ENCODE measurements at places on chromosomes 13 and 19. TPM values are rescaled to one million over a fixed set of nuclear protein-coding genes. Genes with fewer than 3 reads are reported as not detected.

The PIK3R2 gene
- total RNA-seq, result 20.9 TPM

DNA sequence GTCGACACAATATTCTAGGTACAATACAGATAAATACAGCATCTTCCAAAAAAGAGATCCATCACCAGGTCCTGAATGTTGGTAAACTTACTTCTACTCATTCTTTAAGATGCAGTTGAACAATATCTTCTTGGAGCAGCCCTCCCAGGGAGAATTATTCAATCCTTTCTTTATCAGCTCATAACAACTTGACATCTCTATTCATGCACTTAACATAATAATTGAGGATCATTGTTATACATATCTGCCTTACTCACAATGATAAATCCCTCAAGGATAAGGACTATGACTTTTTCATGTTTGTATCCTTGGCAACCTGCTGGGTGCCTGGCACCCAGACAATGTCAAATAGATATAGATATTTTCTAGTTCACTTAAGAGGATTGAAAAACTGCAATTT, 219.5 kb downstream of the POU4F1 start:
- no peaks in the 10 kb centered on the region for H3K4me1 ChIP-seq
- no peaks in the 10 kb centered on the region for H3K27me3 ChIP-seq
- DNase-seq, result no peak
- no peak overlapping the region for H3K27ac ChIP-seq
- H3K36me3 ChIP-seq, result no peaks in the 10 kb centered on the region
- H3K4me3 ChIP-seq, result no peak overlapping the region

DNA sequence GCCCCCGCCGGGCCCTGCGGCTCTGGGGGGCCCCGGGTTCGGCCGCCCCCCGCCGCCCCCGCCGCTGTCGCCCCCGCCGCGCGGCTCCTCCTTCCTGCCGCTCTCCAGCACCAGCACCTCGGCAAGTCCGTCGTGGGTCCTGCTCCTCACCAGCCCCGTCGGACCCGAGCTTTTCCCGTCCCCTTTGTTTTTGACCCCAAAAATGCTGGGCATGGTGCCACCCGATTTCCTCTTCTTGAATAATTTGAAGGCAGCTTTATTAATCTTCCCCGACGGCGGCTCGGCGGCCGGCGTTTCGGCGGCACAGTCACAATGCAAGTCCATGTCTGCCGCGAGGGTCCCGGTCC, 945 bp downstream of the AMER2 start:
- no peak for DNase-seq
- H3K36me3 ChIP-seq, result no peaks in the 10 kb centered on the region
- peak overlapping the region; percentile 77 for H3K4me3 ChIP-seq
- H3K4me1 ChIP-seq, result peaks cover 12% of the 10 kb centered on the region

The CAPN12 gene
- 8.2 TPM for total RNA-seq

DNA sequence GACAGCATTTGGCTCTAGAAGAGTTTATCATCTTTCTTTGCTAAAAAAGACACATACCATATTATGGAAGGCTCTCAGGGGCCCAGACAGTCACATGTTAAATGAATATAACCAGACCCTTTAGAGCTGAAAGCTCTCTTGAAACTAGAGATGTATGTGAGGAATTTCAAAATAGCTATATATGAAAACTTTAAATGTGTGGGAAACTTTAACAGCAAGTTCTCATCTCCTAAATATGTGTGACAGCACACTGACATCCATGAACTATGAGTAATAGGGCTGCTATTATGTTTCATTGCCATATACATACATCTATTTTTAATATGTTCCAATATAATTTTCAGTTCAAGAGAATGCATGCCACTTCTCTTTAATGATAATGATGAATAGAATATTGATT, 509.5 kb downstream of the GPC6 start:
- DNase-seq, result no peak
- H3K27me3 ChIP-seq, result peaks cover 3% of the 10 kb centered on the region
- H3K4me1 ChIP-seq, result no peaks in the 10 kb centered on the region
- H3K4me3 ChIP-seq, result no peak overlapping the region
- no peaks in the 10 kb centered on the region for H3K36me3 ChIP-seq

- DNase-seq, result no peak
- peaks cover 2% of the 10 kb centered on the region for H3K27me3 ChIP-seq
Observed at GRCh38 chr13:46392967-46393366, 5.9 kb upstream of the RUBCNL start.

GRCh38 chr19:29645491-29645867, 19.8 kb upstream of the PLEKHF1 start:
- H3K4me1 ChIP-seq, result peaks cover 15% of the 10 kb centered on the region
- no peaks in the 10 kb centered on the region for H3K27me3 ChIP-seq
- H3K36me3 ChIP-seq, result no peaks in the 10 kb centered on the region
- H3K27ac ChIP-seq, result peak overlapping the region; percentile 20

The ZIM2 gene
- not detected for total RNA-seq

- H3K27ac ChIP-seq, result no peak overlapping the region
- no peaks in the 10 kb centered on the region for H3K27me3 ChIP-seq
- H3K4me1 ChIP-seq, result peaks cover 28% of the 10 kb centered on the region
- peaks cover 38% of the 10 kb centered on the region for H3K36me3 ChIP-seq
- no peak overlapping the region for H3K4me3 ChIP-seq
Observed at GRCh38 chr19:57280962-57281400, 696 bp downstream of the ZNF460 start.

DNA sequence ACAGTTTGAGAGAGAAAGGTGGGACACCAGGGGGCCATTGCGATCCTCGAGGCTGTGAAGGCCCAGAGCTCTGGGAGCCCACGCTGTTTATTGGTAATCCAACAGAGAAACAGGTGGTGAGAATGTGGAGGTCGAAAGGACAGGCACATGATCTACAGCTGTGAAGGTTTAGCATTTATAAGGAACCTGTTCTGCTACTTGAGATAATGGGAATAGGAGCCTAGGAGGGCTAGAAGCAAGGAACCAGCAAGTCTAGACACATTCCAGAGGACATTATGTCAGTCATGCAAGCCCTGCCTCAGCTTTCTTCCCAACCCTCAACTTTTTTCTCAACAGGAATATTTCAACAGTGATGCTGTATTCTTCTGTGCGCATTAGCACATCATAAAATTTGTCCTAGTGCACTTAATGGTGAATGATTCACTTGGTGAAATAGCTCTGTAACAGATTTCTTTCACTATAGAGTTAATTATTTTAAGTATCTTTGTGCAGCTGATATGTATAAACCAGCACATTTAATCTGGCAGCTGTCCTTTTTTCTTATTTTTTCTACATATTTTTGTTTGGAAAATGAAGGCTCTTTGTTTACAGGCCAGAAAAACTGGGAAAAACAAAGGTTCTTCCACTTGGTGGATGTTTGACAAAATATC, 25.4 kb downstream of the ZNF90 start:
- H3K36me3 ChIP-seq, result peaks cover 68% of the 10 kb centered on the region
- H3K4me3 ChIP-seq, result no peak overlapping the region
- no peaks in the 10 kb centered on the region for H3K4me1 ChIP-seq
- DNase-seq, result no peak
- no peaks in the 10 kb centered on the region for H3K27me3 ChIP-seq

GRCh38 chr19:38701455-38702063, 42.7 kb downstream of the CAPN12 start:
- peaks cover 6% of the 10 kb centered on the region for H3K4me1 ChIP-seq
- H3K27ac ChIP-seq, result no peak overlapping the region
- H3K36me3 ChIP-seq, result peaks cover 2% of the 10 kb centered on the region
- no peak for DNase-seq
- H3K4me3 ChIP-seq, result no peak overlapping the region

- peaks cover 4% of the 10 kb centered on the region for H3K36me3 ChIP-seq
- H3K27ac ChIP-seq, result no peak overlapping the region
- H3K27me3 ChIP-seq, result peaks cover 39% of the 10 kb centered on the region
- DNase-seq, result peak; percentile 62
- no peak overlapping the region for H3K4me3 ChIP-seq
Observed at GRCh38 chr13:99980201-99980823, 1.3 kb upstream of the ZIC2 start.

The FCAR gene
- not detected for total RNA-seq

DNA sequence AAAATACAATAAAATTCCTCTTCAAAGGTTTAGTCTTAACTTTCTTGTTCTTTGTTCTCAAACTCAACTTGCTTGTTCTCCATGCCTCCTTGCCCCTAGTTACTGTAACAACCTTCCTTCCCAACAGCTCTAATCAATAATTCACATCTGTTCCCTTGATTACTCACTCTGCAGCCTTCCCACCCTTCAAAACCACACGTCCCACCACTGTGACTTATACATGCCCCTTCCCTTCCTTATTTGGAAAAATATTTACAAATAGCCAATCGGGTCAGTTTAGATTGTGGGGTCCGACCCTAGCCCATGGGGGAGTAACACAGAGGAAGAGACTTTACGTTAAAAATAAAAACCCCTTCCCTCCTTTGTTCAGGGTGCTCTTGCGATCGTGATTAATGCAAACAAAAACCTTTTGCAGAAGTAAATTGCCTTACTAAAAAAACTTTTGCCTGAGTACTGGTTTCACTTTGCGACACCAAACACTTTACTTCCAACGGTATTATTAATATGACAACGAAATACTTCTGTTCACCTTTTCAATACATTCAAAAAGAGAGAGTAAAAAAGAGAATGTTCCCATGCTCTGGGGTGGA, 512 bp upstream of the ZNF93 start:
- H3K36me3 ChIP-seq, result peaks cover 25% of the 10 kb centered on the region
- DNase-seq, result no peak
- H3K27me3 ChIP-seq, result no peaks in the 10 kb centered on the region
- peak overlapping the region; percentile 96 for H3K27ac ChIP-seq
- H3K4me3 ChIP-seq, result peak overlapping the region; percentile 99
- H3K4me1 ChIP-seq, result peaks cover 18% of the 10 kb centered on the region

The PRTN3 gene
- not detected for total RNA-seq

The OR7A17 gene
- not detected for total RNA-seq
